ENCODE measurements at places on chromosomes 11 and 22. TPM values are rescaled to one million over a fixed set of nuclear protein-coding genes. Genes with fewer than 3 reads are reported as not detected.

DNA sequence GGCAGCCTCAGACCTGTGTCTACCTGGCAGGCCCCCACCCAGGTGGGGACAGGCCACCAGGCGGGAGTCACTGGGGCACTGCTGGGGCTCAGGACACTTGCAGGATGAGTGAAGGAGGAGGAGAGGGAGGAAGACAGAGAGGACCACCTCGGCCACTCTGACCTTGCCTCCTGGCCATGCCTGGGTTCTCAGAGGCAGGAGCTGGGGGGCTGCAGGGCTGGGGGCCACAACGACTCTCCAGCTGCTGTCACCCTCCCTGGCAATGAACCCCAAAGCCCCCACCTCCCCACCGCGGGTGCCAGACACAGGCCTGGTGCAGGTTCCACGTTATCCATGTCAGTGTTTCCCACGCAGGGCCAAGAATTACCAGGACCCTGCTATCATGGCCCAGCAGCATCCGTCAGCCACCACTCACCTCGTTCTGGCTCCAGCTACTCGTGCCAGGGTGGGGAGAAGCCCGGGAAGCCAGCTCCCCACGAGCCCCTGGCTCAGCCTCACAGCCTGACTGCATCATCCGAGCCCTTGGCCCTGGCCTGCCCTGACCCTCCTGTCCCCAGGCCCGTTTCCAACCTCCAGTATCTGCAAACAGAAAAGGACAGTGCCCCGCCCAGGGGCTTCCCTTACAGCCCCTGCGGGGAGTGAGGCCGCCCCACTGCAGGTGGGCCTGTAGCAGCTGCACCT lies 62.4 kb downstream of the BRD1 start:
- peak; percentile 47 for DNase-seq

Gene NCR3LG1
- total RNA-seq = 1.4 TPM

GRCh38 chr22:45776313-45776585 lies 104.6 kb downstream of the ATXN10 start:
- no peak for DNase-seq

GRCh38 chr11:109789901-109790300 lies 303.3 kb upstream of the ZC3H12C start:
- DNase-seq = no peak

DNA sequence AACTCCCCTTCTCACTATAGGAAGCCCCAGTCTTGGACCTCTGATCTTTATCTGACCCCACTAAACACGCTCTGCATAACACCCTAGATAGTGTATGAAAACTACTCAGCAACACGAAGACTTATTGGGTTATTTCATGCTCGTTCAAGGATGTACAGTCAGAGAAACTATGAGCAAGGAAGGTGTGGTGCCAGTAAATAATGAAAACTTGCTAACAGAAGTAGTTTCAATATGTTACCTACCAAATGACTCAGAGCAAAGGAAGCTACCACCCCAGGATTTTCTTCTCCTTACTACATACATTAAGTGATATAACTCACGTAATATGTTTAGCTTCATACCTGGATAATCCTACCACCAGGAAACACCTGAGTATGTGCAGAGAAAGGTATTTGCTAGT lies 25.9 kb upstream of the LYVE1 start:
- DNase-seq = no peak

- DNase-seq = no peak
Observed at GRCh38 chr22:43956805-43957463, 1.7 kb downstream of the SAMM50 start.

Gene MYBPC3
- not detected for total RNA-seq

Data from sigmoid colon (tissue), 7 donors.